Kidney tubule cell (primary cell): ENCODE measurements at places on chromosomes 3 and 15.
A peak's percentile ranks its signal among the peaks of the same experiment; 100 is the strongest.

GRCh38 chr15:74203914-74204431 is 1.4 kb upstream of the STRA6 start:
- no peak for DNase-seq

DNA sequence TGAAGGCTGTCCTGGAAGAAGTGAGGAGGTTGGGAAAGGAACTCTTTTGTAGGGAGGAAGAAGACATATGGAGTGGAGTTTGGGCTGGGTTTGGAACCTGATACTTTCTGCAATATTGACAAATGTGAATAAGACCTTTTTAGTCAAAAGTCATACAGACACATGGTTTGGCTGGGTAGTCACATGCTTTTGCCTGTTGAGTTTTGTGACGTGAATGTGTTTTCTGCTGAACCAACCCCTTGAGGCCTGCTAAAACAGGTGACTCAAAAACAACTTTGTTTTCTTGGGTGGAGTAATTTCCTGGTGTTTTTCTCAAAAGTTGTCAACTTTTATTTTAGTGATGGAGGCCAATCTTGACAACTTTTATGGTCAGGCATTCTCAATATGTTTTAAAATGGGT is 39.4 kb upstream of the CCR4 start:
- no peak for DNase-seq

DNA sequence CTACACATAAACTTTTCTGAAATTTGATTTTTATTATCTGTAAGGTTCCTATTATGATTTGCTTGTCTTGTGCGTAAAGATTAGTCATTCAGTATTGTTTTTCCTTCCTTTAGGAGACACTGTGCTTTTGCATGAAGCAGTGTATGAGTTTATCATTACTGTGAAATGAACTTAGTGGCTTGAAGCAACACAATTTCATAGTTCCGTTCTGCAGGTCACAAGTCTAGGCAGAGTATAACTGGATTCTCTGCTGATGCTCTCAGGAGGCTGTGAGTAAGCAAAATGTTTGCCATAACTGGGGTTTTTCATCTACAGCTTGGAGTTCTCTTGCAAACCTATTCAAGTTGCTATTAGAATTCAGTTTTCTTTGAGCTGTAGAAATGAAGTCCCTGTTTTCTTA is 1136.1 kb downstream of the OTOL1 start:
- DNase-seq = no peak

DNA sequence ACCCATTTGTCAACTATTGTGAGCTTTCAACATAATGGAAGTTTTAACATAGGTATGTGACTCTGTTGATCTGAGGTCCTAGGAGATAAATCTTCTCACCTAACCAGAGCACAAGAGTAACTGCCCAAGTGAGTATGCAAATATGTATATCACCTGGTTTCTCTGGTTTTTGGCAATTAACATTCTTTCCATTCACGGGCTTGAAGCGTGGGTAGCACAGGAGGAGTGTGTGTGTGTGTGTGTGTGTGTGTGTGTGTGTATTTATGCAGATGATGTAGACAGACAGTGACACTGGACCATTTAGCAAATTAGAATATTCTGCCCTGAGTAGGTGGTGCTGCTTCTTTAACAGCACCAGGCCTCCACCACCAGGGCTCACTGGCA is 15.0 kb downstream of the EPHB1 start:
- no peak for DNase-seq

DNA sequence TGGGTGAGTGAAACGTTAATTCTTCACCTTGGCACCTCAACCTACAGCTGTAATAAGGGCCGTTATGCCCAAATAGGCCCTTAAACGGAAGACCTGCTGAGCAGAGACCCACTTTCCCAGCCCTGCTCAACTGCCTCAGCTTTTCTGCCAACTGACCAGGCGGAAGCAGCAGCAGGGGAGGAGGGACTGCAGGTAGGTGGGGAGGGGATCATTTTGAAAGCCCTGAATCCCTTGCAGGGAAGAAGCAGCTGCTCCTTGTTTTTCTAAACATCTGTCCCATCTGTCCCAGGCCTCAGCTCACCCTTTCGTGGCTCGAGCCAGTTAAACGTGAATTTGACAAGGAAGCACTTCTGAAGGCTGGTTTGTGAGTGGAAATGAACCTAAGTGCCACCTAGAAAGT is 978 bp upstream of the CMC1 start:
- no peak for DNase-seq

DNA sequence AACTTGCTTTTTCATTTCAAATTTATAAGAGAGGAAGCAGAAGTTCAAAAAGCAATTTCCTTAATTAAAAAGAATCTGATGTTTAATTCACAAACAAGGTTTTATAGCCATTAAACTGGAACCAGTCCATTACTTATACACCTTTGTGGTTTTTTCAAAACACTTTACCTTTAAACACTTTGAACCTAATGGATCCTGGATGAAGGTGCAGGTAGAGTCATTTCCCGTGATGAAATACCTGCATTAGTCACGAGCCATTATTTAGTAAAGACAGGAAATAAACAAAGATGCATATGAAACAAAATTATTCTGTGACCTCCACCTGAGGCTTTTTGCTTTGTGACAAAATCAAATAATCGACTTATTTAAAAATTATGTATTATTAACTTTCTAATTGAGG is 341.7 kb upstream of the UBE2E2 start:
- DNase-seq = peak; percentile 37

DNA sequence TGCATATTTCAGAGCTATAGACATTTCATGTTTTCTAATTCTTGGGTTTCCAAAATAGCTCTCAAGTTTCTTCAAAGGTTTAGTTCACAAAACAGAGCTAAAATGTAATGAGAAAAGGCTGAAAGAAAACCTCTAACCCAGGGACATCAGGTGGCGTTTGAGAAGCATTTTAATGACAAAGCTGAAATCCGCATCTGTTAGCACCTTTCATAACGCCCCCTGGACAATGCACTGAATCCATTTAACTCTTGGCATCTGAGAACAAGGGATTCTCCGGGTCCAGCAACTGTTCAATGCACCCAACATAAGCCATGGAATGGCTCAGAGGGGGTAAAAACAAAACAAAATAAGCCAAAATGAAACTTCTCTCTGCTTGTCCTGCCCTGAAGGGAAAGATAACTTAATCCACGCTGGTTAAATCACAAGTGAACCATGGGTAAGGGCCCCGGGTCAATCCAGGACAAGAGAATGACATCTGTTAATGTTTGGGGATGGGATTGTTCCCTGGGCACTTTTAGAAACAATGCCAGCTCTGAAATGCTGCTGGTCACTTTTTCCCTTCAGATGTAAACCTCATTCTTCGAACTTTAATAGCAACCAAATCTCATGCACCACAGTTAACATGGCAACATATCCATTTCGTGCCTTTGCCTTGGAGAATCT is 466.2 kb upstream of the ADAMTS9 start:
- DNase-seq = no peak

- DNase-seq = no peak
These were observed 81.5 kb downstream of the SLC25A26 start for GRCh38 chr3:66302288-66302687.

DNA sequence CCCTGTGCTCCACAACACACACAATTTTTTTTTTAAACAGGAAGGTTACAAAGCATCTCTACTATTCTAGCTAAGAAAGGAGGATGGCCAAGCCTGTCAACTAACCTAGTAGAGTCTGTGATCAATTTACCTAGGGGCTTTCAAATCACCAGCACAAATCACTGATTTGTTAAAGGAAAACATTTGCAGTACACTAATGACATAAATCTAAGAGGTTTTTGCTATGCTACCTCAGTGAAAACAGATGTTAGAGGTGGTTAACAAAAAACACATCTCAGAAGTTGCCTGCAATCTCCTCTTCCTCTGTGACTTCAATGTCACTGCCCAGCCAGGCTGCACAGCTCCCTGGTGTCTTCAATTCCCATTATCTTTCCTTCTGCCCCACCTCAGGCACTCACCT is 72.0 kb downstream of the RAD18 start:
- no peak for DNase-seq

- DNase-seq = peak; percentile 81
These were observed 57.5 kb upstream of the ITGA11 start for GRCh38 chr15:68489421-68489820.

DNA sequence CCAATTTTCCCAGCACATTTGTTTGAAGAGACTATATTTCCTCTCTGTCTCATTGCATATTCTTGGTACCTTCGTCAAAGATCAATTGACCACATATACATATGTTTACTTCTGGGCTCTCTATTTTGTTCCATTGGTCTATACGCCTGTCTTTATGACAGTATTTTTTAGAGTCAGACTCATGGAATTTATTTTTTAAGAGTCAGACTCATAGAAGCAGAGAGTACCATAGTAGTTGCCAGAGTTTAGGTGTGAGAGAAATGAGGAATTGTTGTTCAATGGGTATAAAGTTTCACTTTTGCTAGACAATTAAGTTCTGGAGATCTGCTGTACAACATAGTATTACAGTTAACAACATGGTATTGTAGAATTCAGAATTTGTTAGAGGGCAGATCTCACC is 27.1 kb downstream of the PLA2G4F start:
- DNase-seq = no peak

DNA sequence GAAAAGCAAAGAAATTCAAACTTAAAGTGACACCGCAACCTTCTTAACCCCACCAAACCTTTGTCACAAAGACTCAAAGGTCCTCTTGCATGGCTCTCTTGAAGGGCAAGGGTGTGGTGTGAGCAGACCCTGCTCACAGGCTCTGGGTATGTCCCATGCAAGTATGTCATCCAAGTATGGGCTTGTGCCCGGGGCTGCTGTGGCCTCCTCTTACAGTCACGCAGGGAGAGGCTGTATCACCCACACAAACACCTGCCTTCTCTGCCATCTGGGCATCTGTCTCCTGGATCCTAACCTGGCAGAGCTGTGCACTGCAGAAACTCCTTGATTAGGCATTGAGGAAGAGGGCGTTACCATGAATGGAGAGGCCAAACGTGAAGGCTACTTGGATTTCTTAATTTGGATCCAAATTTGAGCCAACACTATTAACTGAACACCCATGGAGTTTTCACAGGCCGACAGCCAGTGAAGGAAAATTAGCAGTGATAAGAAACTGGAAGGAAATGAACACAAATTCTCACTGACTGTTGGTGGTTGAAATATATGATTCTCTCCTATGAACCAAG is 146.6 kb downstream of the DUT start:
- DNase-seq = no peak

GRCh38 chr3:34972481-34972880 is 666.8 kb upstream of the ARPP21 start:
- DNase-seq = no peak

GRCh38 chr3:57335283-57335938 is 42.9 kb upstream of the ASB14 start:
- no peak for DNase-seq

DNA sequence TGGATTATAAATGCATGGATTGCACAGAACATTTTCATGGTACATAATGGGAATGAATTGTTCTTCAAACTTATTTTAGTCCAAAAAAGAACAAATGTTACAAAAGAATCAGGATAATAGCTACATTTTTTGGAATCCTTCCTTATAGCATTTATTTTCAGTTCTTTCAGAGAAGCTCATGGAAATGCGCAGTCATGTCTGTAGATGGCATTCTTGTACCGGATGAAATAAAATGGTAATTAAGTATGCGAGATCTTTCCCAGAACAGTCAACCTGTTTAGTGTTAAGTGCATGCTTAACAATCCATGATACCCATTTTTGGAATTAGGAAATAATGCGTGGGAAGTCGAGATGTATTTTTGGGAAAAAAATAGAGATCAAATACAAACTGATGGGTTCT is 38.2 kb upstream of the GOLGA8B start:
- peak; percentile 43 for DNase-seq

- peak; percentile 89 for DNase-seq
These were observed 24.1 kb downstream of the DUT start for GRCh38 chr15:48355377-48355776.

GRCh38 chr3:112738366-112738765 is 97.4 kb upstream of the CCDC80 start:
- DNase-seq = no peak

DNA sequence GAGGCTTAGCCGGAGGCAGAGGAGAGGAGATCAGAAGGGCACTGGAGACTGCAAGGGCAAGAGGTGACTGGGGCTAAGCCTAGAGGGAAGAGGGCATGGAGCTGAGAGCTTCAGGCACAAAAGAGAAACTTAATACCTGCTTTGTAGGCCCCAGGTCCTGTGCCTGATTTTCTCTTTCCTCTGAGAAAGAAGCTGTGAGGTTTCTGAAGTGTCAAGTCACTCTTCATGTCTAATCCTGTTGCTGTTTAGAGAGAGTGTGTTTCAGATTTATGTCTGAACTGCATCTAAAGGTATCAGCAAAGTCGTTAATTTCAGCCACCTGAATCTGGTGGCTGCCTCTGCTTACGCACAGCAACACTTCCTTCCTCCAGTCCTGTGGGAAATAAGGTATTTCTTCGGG is 106.9 kb upstream of the RNU6-1 start:
- no peak for DNase-seq

- DNase-seq = no peak
These were observed 16.3 kb downstream of the TYRO3 start for GRCh38 chr15:41575282-41575681.

DNA sequence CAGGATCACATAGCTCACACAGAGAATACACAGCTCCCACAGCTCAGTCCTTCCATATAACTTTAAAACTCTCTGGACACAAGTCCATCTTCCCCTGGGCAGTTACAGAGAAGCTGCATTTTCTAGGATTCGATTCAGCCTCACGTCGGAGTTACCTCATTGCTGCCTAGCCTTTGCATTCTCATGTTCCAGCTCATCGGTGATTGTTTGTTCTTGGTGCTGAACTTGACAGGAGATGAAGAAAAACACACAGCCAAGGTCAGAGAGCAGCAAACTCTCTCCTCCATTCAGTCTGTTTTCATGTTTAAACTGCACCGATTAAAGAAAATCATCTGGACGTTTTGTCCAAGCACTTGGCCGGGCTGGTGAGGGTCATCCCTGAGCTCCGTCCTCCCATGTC is 375.5 kb upstream of the CFAP20DC start:
- DNase-seq = peak; percentile 34

- no peak for DNase-seq
These were observed 4.5 kb downstream of the CDHR4 start for GRCh38 chr3:49794926-49795905.

DNA sequence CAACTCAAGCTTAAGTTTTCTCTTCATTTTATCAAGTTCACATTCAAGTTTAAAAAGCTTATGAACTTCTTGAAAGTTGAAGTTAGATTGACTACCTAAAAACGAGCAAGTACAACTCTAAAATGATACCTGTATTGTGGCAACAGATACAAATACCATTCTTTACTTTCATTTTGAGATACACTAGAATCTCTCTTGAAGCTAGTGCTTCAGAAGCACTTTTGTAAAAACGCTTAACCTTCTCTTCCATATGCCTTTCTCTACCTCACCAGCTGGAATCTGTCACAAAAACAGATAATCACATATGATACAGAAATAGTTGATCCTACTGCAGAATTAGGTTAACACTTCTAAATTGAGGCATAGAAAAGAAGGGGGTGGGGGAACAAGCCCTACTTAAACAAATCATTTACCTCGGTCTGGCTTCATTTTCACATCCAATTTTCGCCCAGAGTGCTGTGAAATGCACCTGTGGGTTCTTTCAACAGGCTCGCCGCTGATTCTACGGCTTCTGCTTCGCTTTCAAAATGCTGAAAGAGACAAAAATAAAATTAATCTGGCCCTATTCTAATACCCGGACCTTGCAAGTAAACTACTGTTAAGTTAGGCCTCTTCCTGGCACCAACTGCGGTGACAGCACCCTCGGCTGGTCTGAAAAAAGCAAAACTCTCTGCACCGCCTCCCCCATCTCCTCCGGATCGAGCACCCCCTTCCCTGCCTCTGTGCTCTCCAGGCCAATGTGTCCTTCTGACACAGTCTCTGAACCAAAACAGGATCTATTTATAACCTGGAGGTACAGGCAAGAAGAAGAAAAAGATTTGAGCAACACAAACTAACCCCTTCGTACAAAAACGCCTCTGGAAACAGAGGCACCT is 1.4 kb downstream of the ATOSA start:
- DNase-seq = peak; percentile 57

- DNase-seq = no peak
These were observed 43.2 kb downstream of the DUT start for GRCh38 chr15:48374472-48374871.
